ENCODE measurements at places on chromosomes 3 and 15.

GRCh38 chr3:71391361-71391760 lies 192.2 kb downstream of the FOXP1 start:
- no peak for DNase-seq

DNA sequence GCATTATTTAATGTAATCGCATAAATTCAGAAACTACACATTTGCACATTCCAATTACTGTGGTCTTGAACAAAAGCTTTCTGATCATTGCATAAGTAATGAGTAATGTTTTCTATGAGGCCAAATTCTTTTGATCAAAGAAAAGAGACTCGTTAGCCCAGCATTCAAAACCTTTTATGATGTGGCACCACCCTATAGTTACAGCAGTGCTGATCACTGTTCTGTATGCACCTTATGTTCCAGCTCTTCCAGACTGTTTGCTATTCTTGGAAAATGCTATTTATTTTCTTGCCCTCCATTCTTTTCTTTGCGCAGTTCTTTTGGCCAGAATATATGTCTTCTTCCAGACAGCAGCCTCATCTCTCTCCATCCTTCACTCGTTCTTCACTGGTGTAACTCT lies 42.3 kb downstream of the MAP3K13 start:
- DNase-seq = no peak

DNA sequence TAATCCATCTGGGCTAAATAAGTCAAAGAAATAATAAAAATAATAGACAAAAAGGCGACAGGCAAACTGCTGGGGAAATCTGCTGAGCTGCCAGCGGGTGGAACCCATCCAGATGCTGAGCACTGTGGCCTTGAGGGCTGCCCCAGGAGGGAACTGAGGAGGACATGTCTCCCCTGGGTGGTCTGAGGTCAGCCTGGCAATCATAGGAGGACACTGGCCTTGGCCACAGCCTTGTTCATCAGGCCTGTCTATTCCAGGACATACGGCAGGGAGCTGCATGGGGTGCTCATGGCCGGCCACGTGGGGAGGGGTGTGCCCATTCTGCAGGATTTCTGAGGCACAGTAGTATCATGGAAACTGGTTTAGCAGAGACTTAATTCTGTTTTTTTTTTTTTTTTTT lies 21.5 kb upstream of the SNRPA1 start:
- no peak for DNase-seq

GRCh38 chr3:62965311-62965710 lies 90.1 kb upstream of the CADPS start:
- no peak for DNase-seq

GRCh38 chr15:90059208-90059985 lies 42.9 kb downstream of the IDH2 start:
- peak; percentile 42 for DNase-seq

- DNase-seq = no peak
These were observed 896.8 kb downstream of the ROBO1 start for GRCh38 chr3:78871048-78871447.

GRCh38 chr15:35362195-35362829 lies 183.7 kb downstream of the DPH6 start:
- no peak for DNase-seq

DNA sequence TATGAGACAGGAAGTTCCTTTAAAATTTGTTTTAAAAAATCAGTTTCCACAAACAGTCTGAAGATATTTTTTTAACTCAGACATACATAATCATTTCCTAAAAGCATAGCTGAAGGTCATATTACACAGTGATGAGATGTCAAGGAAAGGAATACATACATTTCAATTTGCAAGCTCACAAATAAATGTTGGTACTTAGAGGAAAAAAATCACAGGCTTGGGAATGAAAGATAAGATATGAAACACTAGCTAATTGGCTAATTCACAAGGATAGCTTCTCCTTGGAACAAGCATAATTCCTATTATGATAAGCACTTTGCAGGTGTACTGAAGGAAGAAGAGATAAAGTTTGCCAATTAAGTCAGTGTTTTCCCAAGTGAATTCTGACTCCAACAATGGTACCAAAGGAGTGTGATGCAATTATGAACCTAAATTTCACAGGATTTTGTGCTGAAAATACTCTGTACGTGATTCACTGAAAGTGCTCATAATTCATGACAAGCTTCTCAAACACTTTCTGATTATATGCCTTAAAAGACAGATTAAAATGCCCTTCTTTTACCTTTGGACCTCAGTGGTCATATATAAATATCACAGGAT lies 112.4 kb downstream of the FRMD5 start:
- no peak for DNase-seq

DNA sequence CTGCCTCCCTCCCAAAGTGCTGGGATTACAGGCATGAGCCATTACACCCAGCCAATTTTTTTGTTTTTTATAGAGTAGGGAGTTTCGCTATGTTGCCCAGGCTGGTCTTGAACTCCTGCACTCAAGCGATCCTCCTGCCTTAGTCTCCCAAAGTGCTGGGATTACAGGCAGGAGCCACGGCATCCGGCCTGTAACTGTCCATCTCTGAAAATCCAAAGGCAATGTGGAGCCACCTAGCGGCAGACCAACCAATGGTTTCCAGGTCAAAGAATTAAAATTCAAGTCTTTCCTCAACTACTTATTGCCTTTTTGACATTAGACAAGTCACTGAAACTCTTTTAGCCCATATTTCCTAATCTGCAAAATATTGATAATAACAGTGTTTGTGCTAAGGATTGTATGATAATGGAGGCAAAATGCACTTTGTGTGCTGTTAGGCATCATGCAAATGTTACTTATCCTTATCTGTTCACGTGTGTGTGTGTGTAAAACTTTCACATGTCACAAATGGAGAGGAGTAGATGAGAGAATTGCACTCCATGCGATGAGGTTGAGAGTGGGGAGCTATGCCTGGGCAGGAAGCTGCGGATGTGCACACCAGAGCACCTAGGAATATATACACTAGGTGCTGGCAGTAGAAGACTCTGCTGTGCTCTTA lies 48.7 kb downstream of the COL8A1 start:
- DNase-seq = no peak

- DNase-seq = no peak
These were observed 3.7 kb upstream of the CLDN1 start for GRCh38 chr3:190325923-190326322.

DNA sequence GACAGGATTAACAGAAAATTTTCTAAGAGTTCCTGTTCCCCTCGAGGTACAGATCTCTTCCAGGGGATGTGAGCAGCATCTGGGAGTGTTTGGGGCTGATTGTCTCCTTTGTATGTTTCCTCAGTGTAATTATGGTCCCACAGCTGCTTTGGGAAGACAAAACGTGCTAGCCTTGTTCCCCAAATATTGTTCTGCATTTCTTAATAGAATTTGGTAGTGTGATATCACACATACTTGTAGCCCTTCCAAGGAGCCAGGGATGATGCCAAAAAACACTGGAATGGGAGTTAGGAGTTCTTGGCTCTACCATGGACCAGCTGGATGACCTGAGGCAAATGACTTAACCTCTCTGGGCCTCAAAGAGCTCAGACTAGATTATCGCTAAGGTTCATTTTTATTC lies 19.0 kb upstream of the AGBL1 start:
- DNase-seq = no peak

DNA sequence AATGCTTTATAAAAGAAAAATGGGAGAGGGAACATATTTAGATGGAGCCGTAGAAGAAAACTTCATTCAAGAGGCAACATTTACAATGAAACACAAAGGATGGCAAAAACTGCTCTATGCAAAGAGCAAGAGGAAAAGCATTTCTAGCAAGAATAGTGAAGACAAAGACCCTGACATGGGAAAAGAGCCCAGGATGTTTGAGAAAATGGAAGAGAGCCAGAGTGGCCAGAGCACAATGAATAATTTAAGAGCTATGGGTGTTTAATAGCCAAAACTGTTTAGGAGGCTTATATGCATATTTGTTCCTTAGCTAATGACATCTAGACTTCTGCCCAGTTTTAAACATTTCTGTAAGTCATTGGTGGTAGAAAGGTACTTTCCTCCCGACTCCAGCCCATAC lies 25.4 kb upstream of the SEMA6D start:
- no peak for DNase-seq

GRCh38 chr3:130088061-130088460 lies 6.4 kb downstream of the ALG1L2 start:
- DNase-seq = no peak

- no peak for DNase-seq
These were observed 109.2 kb downstream of the EEFSEC start for GRCh38 chr3:128262457-128262856.

DNA sequence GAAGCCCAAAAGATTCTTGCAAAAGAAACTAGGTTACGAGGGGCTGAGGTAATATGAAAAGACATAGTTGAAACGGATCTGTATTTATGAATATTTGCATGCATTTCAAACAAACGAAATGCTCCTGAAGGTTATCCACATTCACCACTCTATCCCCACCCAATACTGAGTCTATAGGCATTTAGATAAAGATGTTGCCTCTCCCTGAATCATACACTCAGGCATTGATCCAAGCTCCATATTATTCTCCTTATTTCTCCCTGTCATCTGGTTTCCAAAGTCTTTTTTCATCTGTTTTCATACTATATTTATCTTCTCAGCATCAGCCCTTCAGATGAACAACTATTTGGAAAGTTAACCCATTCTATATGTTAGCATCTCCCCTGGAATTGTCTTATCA lies 492.5 kb upstream of the TGFBR2 start:
- DNase-seq = no peak

GRCh38 chr3:129563850-129564535 lies 21.0 kb downstream of the H1-8 start:
- DNase-seq = no peak

DNA sequence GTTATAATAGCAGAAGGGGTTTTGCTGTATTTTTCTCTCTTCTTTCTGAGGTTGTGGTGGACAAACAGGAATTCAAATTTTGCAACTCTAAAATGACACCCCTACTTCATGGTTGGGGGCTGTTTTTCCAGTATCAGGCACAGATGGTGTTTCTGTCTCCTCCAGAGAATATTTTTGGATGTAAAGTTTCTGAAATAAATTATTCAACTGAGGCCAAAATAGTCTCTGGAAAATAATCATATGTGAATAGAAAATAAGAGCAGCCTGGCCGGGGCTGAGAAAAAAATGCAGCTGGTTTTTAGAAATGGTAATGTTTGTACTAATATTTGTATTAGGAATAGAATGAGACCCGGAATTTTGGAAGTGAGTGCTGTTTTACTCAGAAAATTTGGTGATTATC lies 121.3 kb upstream of the ADAMTS9 start:
- DNase-seq = no peak

- DNase-seq = no peak
These were observed 48.4 kb upstream of the CCK start for GRCh38 chr3:42314411-42314810.

DNA sequence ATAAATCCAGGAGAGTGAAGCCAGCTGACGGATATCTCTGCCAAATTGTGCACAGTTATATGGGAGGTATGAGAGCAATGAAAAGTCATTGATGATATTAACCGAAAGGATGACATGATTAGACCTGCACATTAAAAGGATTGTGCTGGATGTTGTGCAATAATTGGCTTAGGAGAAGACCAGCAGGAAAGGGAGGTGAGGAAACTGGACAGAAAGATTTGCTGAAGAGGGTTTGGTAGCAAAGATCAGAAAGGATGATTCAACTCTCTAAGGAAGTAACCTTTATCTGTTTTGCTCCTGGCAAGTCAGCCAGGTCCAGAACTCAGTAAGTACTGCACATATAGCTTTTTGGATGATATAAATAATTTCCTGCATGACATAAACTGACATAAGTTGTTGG lies 704.7 kb downstream of the GRM7 start:
- DNase-seq = no peak

- DNase-seq = no peak
These were observed 96.7 kb downstream of the SMARCC1 start for GRCh38 chr3:47685037-47685436.

- no peak for DNase-seq
These were observed 124.0 kb downstream of the NR1D2 start for GRCh38 chr3:24069045-24069444.

- DNase-seq = no peak
These were observed 26.6 kb upstream of the GBE1 start for GRCh38 chr3:81788044-81788443.

GRCh38 chr3:127252446-127252845 lies 35.4 kb downstream of the PRR20G start:
- DNase-seq = no peak

- no peak for DNase-seq
These were observed 355.4 kb downstream of the FGF12 start for GRCh38 chr3:192371870-192372400.

DNA sequence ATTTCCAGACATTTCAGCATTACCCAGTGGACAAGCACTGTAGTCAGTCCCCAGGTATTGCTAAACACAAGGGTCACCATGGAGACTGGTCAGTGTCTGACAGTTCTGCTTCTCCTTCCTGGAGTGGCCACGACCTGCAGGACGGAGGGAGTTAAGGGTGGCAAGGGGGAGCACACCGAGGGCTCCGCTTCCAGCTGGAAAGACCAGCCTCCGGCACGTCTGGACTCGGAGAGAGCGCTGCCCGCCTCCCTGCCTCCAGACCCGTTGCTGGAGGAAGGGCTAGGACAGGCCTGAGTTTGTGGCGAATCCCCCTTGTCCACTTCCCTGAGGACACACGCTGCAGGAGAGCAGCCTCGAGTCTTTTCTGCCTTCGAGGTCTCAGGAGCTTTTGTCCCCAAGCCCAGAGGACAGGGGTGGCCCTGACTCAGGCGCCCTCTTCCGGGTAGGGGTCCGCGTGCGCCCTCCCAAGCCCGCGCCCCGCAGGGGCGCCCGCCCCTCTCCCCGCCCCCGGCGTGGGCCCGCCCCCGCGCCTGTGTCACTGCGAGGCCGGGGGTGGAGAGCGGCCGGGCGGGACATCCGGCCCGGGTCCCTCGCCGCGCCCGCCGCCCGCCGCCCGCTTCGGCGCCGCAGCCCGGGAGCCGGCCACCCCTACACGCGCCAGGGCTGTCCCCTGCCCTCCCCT lies at the start of gene CHST14:
Gene CHST14, plus strand, starts transcription at position 562 of the 682 bp plus-strand sequence. CDS start 230 bp downstream, outside the sequence.
- DNase-seq = peak; percentile 52

DNA sequence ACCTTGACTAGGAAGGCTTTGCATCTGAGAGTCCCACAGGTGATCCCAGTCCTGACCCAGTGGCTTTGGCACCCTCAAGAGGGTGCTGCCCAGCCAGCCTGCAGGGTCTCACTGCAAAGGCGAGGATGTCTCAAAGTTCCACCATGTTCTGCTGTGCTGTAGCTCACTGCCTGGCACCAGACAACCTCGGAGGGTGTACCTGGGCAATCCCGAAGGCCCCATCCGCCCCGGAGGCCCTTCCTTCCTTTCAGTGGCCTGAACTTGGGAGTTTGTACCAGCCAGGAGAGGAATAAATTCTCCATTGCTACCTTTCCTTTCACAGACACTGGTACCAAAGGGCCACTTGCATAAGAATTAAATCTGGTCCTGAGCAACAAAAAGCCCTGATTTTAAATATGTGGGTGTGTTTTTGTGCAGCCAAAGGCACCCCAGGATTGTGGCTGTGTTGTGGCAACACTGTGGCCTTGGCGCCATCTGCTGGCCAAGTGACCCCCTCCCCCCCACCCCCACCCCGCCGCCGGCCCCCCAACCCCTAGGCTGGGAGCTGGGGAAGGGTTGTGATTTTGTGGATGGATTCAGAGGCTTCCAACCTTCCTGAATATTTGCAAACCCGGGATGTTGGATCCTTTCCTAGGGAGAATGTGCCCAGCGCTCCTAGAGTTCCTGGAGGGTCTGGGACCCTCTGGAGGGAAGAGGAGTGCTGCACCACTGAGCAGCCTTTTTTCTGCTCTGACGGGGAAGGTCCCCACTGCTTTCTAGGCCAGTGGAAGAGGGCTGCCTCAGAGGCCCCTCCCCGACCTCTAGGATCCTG lies 9.7 kb upstream of the PTPN23 start:
- no peak for DNase-seq

Measured in T-helper 22 cell (primary cell).